Amniotic stem cell (primary cell): ENCODE measurements at places on chromosomes 13 and 19.

DNA sequence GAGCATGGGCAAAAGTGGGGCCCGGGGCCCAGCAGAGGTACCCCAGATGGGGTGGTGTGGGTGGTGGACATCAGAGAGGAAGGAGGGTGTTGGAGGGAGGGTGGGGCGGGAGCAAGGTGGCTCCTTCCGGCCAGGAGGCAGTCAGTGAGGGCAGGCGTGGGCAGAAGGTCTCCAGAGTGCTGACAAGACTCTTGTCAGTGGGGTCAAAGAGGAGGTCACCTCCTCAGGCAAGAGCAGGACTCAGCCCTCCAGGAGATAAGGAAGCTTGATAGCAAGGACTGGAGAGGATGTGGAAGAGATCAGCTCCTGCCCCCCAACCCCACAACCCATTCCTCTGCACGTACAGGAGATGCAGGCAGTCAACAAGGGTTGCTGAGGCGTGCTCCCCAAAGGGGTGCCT is 9.8 kb downstream of the GJA3 start:
- DNase-seq: no peak

DNA sequence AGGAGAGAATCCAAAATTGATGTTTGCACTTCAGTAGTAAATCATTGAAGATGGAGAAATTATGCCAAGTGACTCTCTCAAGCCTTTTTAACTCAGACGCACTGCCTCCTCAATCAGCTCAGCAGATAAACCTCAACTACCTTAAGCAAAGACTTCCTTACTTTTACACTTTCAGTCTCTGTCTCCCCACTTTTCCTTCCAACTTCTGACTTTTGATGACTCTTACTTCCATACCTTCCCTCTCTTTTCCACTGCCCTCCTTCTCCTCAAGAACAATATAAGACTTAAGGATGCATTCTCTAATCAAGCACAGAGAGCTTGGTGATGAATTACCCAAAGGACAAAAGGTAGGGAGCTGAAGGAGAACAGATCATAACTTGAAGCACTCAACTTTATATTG is 4.8 kb upstream of the DACH1 start:
- no peak for DNase-seq

DNA sequence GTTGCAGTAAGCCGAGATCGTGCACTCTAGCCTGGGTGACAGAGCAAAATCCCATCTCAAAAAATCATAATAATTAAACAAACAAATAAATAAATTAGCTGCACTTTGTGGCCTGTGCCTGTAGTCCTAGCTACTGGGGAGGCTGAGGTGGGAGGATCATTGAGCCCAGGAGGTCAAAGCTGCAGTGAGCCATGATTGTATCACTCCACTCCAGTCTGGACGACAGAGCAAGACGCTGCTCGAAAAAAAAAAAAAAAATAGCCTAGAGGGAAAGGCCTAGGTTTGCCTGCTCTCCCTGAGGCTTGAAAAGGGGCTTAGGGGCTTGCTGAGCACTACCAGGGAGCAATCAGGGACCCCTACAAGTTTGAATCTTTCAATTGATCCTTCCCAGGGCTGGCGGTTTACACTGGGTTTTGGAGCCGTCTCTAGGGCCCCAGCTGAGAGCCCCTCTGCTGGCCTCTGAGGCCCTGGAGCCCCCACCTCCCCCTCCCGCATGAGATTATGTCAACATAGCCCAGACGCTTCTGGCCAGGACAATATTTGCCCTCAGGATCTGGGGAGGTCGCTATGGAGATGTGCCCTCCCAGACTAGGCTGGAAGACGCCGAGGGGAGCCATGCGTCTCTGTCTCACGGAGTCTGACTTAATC is 10.4 kb upstream of the GIPR start:
- no peak for DNase-seq

DNA sequence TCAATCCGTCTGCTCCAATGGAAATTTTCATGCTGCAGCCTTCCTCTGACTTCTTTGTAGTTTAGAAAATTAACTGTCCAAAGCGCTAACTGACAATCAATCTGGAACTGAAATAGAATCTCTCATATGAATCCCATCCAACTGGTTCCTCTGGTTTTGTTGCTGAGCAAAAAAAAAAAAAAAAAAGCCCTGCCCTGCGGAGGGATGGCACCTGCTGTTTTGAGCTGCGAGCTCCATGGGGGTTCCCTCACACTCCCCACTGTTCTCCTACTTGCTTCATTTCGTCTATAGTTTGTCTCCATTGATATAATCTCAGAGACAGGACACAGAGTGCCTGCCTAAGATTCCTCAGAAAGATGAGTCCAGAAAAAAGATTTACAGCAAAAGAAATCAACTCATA is 33.4 kb downstream of the FAAP24 start:
- DNase-seq: no peak

DNA sequence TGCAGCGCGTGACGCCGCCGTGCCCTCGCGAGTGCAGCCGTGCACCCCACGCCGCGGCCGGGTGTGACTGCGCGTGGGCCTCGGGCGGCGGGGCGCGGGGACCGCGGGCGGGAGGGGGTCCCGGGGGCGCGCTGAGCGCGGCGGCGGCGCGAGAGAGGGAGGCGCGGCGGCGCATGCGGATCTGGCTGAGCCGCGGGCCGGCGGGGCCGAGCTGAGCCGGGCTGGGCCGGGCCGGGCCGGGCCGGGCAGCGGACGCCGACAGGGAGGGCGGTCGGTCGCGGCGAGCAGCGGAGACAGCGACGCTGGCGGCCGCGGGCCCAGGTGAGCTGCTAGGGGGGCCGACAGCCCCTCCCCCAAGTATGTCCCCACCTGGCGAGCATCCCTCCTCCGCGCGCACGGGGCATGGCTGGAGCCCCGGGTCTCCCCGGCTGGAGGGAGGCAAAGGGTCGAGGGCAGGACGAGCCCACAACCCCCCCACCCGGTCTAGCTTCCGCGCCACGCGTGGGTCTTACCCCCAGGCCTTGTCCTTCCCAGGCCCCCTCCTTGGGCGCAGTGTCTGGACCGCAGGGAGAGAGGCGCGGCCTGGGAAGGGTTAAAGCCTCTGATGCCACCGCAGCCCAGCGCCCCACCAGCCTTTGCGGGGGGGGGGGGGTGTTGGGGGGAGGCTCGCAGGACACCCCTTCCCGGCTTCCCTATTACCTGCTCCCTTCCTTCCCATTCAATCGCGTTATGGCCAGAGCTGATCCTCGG is at the start of gene SPTBN4:
Gene SPTBN4, plus strand, starts transcription at position 17 of the 750 bp plus-strand sequence. CDS start 5,621 bp downstream, outside the sequence.
- DNase-seq: no peak

- DNase-seq: no peak
These were observed 40.7 kb upstream of the TNFSF11 start for GRCh38 chr13:42533336-42533591.

- DNase-seq: no peak
These were observed 19.3 kb upstream of the NPAS1 start for GRCh38 chr19:47000373-47000772.

DNA sequence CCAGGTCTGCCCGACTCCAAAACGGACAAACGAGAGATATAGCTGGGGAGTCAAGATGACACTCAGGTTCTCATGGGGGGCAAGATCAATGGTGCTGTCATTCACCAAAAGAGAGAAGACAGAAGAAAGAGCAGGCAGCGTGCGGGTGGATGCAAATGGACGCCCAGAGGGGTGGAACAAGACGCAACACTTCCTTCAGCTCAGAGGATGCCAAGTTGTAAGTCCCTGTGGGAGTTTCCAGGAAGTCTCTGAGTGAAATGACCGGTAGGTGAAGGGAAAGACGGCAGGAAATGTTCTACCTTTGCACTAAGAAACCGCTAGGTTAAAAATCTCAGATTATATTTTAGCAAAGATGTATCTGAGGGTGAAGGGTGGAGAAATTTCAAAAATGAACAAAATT is 26.5 kb downstream of the TUBGCP3 start:
- DNase-seq: no peak
